ENCODE measurements at places on chromosomes 5 and 9.
A peak's percentile ranks its signal among the peaks of the same experiment; 100 is the strongest.

DNA sequence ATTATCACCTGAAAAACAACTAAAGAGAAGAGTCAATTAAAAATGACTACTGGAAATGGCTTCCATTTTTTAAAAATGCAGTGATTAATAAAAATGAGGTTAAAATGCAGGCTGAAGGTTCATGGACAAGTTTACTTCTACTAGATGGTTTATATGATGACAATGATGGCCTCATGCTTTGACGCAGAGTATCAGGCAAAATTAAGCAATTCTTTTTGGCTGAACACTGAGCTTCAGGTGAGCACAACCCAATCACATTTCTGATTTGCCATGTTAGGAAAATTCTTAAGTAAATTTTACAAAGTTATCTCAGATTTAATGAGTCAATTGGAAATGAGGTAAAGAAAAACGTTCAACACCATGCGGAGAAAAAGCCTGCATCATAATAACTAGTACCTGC is 22.3 kb downstream of the DMGDH start:
- no peak for DNase-seq

DNA sequence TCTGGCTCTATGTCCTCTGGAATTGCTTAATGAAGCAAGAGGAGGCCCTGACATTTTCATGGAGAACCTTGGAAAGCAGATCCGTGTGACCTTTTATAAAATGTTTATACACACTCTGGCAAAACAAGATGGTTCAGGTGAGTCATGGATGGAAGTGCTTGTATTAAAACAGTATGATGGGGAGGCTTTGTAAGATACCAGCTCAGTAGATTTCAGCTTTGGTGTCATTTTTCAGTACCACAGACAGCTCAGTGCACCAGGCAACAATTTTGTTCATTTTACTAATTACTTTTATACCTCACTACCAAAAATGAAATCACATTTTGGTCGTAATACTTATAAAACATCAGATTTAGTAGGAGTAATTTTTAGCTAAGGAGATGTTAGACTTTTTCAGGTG is 5.2 kb downstream of the KCNN2 start:
- DNase-seq, result no peak

GRCh38 chr5:139287890-139288635 is 5.5 kb upstream of the MATR3 start:
- peak; percentile 40 for DNase-seq

GRCh38 chr9:124011460-124012301 is at the start of gene LHX2:
LHX2 (plus strand) TSS chr9:124011768; CDS start chr9:124012349, 581 bp downstream.
- DNase-seq, result no peak

GRCh38 chr5:154753792-154754191 is 1.4 kb upstream of the LARP1 start:
- peak; percentile 41 for DNase-seq

DNA sequence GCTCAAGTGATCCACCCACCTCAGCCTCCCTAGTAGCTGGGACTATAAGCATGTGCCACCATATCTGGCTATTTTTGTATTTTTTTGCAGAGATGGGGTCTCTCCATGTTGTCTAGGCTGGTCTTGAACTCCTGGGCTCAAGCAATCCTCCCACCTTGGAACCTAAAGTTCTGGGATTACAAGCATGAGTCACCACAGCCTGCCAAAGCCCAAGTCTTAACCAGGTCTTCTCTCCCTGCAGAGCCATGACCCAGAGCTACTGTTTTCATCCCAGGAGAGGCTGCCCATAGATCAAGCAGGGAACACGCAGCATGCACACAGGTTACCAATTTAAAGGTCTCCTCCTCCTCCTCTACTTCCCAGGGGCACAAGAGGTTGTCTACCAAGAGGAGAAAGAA is 29.7 kb downstream of the PCDHGC5 start:
- DNase-seq, result no peak

DNA sequence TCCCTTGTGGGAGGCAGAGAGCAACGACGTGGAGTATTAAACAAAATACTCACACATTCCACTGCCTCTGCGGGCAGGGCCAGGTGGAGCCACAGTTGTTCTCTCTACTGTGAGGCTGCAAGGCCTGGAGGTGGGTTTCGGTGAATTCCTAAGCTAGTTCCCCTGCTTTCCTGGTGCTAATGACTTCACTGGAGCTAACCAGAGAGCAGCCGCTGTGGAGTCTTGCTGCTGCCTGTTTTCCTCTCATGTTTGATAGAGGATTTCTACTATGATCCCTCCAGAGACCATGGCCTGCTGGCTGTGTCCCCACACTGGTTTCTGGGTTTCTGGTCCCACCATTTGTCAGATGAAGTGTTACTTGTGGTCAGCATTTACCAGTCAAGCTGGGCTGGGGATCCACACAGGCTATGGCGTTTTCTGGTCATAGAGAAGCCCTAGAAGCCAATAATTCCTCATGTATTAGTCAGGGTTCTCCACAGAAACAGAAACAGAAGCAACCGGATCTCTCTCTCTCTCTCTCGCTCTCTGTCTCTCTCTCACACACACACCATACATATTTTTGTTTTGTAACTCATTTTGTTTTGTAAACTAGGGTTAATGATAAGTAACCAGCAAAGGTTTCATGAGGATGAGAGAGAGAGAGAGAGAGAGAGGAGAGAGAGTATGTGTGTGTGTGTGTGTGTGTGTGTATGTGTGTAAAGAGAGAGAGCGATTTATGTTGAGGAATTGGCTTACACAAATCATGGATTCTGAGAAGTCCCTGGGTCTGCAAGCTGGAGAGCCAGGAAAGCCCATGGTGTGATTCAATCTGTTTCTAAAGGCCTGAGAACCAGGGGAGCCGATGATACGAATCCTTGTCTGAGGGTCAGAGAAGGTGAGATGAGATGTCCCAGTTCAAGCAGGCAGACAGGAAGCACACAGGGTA is 403.0 kb downstream of the GADD45G start:
- DNase-seq, result no peak

DNA sequence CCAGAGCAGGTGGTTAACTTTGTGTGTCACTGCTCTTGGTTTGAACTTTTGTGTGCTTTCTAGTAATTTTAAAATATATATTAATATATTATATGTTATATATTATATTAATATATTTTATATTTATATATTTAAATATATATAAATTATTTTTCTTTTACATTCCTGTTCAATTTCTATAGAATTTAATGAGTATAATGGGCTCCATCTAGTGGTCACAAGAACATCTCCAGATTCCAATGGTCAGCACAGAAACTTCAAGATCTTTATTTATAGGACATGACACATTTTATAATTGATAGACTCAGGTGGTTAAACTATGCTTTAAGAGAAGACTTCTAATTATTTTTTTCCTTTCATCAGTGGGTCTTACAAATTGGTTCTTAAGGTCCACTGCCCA is 39.1 kb downstream of the COL23A1 start:
- DNase-seq, result peak; percentile 62

- DNase-seq, result no peak
Measured at GRCh38 chr5:66658516-66658915, 62.3 kb downstream of the MAST4 start.

- no peak for DNase-seq
Measured at GRCh38 chr9:105220451-105220850, 24.0 kb upstream of the SLC44A1 start.

DNA sequence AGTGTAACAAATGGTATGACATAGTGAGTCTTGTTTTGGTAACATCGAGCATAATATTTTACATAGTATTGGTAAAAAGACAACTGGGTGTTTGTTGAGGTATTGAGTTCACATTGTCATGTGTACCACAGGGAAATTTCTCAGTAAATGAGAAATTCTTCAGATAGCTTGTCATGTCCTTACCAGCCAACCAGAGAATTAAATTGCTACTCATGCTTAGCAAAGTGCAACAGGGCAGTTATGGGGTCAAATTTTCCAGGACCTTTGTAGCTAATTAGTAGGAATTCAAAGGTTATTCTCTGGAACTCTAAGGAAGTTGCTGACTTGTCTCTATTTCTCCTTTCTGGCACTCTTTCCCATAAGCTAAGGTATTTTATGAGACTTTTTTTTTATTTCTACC is 595.7 kb downstream of the EFNA5 start:
- no peak for DNase-seq

- DNase-seq, result no peak
Measured at GRCh38 chr5:135632798-135633197, 54.0 kb upstream of the CXCL14 start.

DNA sequence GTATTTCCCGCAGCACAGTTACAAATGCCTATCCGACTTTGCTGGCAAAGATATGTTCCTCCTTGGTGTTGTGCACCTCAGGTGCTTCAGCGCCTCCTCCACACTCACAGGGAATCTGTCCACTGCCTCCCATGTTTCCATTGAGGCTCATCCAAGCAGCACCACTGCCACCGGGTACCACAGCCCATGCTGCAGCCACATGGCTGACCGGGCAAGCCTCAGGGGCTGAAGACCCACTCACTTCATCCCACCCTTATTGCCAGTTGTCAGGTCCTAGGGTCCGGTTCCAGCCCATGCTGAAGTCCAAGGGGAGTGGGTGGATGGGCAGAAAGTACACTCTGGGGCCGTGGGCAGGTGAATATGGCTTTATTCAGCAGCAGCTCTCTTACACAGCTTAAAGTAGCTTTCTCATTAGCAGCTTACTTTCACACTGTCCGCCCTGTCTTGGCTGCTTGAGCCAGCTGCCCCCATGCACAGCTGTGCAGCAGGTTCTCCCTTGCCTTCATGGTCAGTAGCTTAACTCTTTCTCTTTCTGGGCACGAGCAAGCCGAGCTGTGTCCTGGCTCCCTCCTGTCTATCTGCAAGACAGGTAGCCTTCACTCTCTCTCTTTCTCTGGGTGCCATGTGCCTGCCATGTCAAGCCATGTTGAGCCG is 1052.3 kb downstream of the PTPRD start:
- DNase-seq, result no peak

- DNase-seq, result no peak
Measured at GRCh38 chr5:4422247-4422646, 717.9 kb upstream of the ADAMTS16 start.

GRCh38 chr9:16515207-16515606 is 355.3 kb downstream of the BNC2 start:
- no peak for DNase-seq

DNA sequence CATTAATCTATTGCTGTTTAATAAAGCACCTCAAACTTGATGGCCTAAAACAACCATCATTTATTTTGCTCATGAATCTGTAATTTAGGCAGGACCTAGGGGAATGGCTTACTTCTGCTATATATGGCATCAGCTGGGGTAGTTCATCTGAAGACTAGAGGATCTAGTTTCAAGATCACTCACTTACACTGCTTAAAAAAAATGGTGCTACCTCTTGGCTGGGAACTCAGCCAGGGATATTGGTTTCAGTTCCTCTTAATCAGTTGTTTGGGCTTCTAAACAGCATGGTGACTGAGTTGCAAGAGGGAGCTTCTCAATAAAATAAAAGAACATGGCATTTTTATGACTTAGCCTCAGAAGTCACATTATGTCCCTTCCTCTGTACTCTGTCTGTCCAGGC is 142.0 kb downstream of the FAM114A2 start:
- DNase-seq, result peak; percentile 63

GRCh38 chr9:127184641-127185040 is 62.2 kb upstream of the ANGPTL2 start:
- DNase-seq, result no peak

GRCh38 chr9:6758498-6759184 is 868 bp downstream of the KDM4C start:
- DNase-seq, result peak; percentile 100

DNA sequence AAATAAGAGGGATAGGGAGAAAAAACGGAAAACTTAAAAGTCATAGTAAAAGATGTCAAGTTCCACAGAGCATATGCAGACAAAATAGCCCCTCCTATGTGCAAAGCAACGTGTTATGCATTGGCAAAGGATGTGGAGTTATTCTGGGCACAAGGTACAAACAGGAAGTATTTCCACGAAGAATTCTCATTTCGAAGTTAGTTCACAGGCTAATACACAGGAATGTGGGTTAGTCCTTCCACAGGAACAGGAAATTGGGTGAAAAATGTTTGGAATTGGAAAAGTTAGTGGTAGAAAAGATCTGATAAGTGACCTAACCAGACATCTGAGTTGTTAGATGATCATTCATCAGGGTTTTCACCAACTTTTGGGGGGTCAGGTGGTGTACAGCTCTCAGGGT is 326.6 kb downstream of the EBF1 start:
- DNase-seq, result no peak

DNA sequence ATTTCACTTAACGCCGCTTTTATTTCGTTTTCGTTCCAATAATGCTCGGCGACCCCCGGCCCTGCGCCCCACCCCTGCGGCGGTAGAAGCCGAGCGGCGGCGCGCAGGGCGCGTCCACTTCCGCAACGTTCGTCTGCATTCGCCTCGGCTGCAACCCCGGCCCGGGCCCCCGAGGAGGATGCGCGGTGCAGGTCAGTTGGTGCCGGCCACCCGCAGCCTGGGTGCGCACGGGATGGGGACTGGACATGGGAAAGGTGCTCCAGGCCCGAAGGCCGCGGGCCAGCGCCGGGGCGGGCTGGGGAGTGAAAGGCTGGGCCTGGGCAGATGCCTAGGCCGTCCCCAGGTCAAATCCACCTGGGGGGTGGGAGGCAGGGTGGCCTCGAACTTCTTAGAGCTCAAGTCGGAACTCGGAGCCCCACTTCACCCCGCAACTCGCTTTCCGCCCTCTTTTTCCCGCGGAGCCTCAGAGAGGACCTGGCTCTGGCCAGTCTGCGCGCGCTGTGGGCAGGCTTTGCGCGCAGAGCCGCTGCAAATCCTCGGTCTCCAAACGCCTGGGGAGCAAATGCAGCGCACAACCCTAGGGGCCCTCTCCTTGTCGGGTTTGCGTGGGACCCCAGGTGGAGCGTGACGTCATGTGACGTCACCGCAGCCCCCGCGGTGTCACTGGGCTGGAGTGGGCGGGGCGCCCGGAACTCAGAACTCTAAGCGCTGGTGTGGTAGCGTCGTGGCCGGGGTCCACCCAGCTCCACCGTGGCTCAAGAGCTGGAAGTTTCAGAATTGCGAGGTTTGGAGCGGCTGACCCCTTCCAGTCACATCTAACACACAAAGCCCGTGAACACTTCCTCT is 3.3 kb downstream of the TLX3 start:
- DNase-seq, result no peak

DNA sequence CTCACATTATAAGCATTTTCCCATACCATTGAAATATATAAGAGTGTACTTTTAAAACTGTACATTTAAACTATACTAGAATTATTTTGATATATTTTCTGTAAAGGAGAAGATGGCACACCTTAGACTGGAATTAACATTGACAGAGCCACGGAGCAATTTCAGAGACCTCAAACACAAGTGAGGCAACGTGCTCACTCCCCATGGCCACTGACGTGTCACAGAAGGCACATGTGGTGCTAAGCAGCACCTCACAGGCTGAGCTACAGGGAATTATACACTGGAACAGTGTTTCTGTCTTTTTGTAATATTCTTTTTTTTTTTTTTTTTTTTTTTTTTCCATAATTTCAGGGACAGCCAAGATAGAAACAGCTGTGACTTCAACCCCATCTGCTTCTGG is 66.5 kb downstream of the NUP214 start:
- DNase-seq, result no peak

DNA sequence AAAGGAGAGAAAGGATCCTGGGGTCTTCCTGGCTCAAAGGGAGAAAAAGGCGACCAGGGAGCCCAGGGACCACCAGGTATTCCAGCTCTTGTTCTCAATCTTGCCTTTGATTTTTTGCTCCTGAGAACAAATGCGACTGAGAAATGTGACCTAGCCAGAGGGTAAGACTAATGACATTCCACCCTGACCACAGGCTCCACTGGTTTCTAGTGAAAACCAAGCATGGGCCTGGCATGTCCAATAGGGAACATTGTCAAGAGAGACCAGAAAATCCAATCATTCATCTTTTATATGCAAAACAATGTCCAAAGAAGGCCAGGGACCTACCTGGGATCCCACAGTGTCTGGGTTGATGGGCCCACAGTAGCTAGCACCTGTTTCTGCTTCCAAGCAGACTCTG is 50.3 kb upstream of the TGFBR1 start:
- no peak for DNase-seq

GRCh38 chr5:67770431-67771025 is 445.0 kb upstream of the PIK3R1 start:
- peak; percentile 90 for DNase-seq
